ENCODE measurements at places on chromosomes 4 and X. TPM values are rescaled to one million over a fixed set of nuclear protein-coding genes. Genes with fewer than 3 reads are reported as not detected.

SLC25A4 gene
- 10.7 TPM for total RNA-seq

RENBP gene
- 8.3 TPM for total RNA-seq

TMEM271 gene
- total RNA-seq = not detected

CYTL1 gene
- 1.3 TPM for total RNA-seq

VEGFC gene
- total RNA-seq = 6.4 TPM

SSX2 gene
- not detected for total RNA-seq

SSR4 gene
- 13.9 TPM for total RNA-seq

RNF128 gene
- total RNA-seq = 51.6 TPM

MAOB gene
- total RNA-seq = 8.6 TPM

GYPE gene
- total RNA-seq = not detected

TCEAL3 gene
- 33.6 TPM for total RNA-seq

CC2D2A gene
- 16.5 TPM for total RNA-seq

RHOXF2 gene
- not detected for total RNA-seq

PHOX2B gene
- not detected for total RNA-seq

SH3TC1 gene
- total RNA-seq = 52.5 TPM

GPR78 gene
- not detected for total RNA-seq

FRG2 gene
- total RNA-seq = not detected

RTL9 gene
- not detected for total RNA-seq

CT83 gene
- total RNA-seq = not detected

HTT gene
- total RNA-seq = 39.0 TPM

WDR17 gene
- total RNA-seq = 1.9 TPM

ETDA gene
- total RNA-seq = not detected

POU3F4 gene
- total RNA-seq = not detected

NEXMIF gene
- 0.29 TPM for total RNA-seq

RASL11B gene
- 4.9 TPM for total RNA-seq

TRIM2 gene
- 176 TPM for total RNA-seq

CYBB gene
- total RNA-seq = 9.4 TPM

TEX11 gene
- total RNA-seq = not detected

GPAT3 gene
- 3.6 TPM for total RNA-seq

TRMT44 gene
- total RNA-seq = 9.9 TPM

PLP1 gene
- 2.2 TPM for total RNA-seq

IL9R gene
- not detected for total RNA-seq

MTNR1A gene
- total RNA-seq = not detected

SEC31A gene
- total RNA-seq = 156 TPM

PHEX gene
- total RNA-seq = 0.14 TPM

GABRG1 gene
- not detected for total RNA-seq

GAGE1 gene
- not detected for total RNA-seq

ANXA10 gene
- total RNA-seq = 251 TPM

PNMA6F gene
- total RNA-seq = not detected

PRDM8 gene
- 5.1 TPM for total RNA-seq

GRIA3 gene
- not detected for total RNA-seq

RIPPLY1 gene
- total RNA-seq = not detected

SEC24B gene
- total RNA-seq = 2.3 TPM

COX7B2 gene
- total RNA-seq = not detected

FGF5 gene
- not detected for total RNA-seq
